SK-N-SH (cell line): ENCODE measurements at places on chromosomes 1 and 21. TPM values are rescaled to one million over a fixed set of nuclear protein-coding genes. Genes with fewer than 3 reads are reported as not detected.

Gene LGR6
- 0.03 TPM in 1 of 2 replicates, not detected in the other for polyA plus RNA-seq

Gene OR2T33
- polyA plus RNA-seq, result 0.07 TPM in 1 of 2 replicates, not detected in the other

Gene CNIH4
- polyA plus RNA-seq, result 37.7 and 56.8 TPM in 2 replicates

Gene CELA3B
- not detected in 2 replicates for polyA plus RNA-seq

Gene CLDN14
- polyA plus RNA-seq, result not detected in 2 replicates

Gene LIN9
- 1.7 and 2.5 TPM in 2 replicates for polyA plus RNA-seq

Gene LCE2B
- not detected in 2 replicates for polyA plus RNA-seq

Gene RPAP2
- polyA plus RNA-seq, result 3.4 and 5.2 TPM in 2 replicates

Gene FAM177B
- polyA plus RNA-seq, result not detected in 2 replicates

Gene ERVH48-1
- not detected in 2 replicates for polyA plus RNA-seq

Gene SPRR1B
- polyA plus RNA-seq, result not detected in 2 replicates

DNA sequence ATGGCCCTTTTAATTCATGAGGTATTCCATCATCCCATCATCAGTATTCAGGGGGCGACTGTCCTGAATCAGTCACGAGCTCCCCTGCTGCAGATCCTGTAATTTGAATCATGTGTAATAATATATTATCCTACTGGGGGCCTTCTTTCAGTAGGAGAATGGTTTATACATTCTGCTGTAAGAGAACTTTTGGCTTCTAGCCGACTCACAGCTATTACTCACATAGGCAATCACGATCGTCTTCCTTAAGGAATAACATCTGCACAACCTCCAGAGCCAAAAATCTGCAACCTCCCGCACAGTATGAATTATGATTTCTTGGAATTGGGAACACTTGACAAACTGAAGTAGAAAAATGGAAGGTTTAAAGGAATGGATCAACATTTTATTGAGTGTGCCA is 343.0 kb downstream of the USP25 start:
- H3K27me3 ChIP-seq, result no peaks in the 10 kb centered on the region
- no peak overlapping the region for H3K4me3 ChIP-seq
- no peaks in the 10 kb centered on the region for H3K36me3 ChIP-seq
- DNase-seq, result no peak
- no peaks in the 10 kb centered on the region for H3K4me1 ChIP-seq

DNA sequence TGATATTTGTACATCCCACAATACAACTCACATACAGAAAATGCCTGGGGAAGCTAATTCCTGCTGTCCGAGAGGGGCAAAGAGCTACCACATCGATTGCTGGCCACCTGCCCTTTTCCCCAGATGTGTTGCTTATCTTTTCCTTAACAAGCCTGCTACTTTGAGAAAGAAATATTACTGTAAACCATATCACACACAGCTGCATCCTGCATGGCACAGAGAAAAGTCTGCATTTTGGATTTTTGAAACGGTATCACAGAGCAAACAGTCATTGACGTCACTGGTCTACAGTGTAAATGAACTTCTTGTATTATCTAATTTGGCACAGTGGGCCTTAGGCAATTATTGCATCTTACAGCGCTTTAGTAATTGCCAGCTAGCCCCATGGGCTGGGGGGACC is 164.7 kb downstream of the CLIC6 start:
- no peak overlapping the region for H3K27ac ChIP-seq
- H3K4me3 ChIP-seq, result no peak overlapping the region
- no peaks in the 10 kb centered on the region for H3K27me3 ChIP-seq
- peak; percentile 43 for DNase-seq

- H3K4me3 ChIP-seq, result no peak overlapping the region
- no peaks in the 10 kb centered on the region for H3K27me3 ChIP-seq
- no peak overlapping the region for H3K27ac ChIP-seq
- H3K4me1 ChIP-seq, result peaks cover 5% of the 10 kb centered on the region; the same call in 1 of the 2 replicates
These were observed 37.3 kb downstream of the CHAF1B start for GRCh38 chr21:36422279-36423098.

- no peaks in the 10 kb centered on the region for H3K36me3 ChIP-seq
- H3K27me3 ChIP-seq, result no peaks in the 10 kb centered on the region
- H3K4me3 ChIP-seq, result no peak overlapping the region
These were observed 13.4 kb upstream of the KIAA1614 start for GRCh38 chr1:180899262-180899661.

- no peak for DNase-seq
- H3K4me1 ChIP-seq, result no peaks in the 10 kb centered on the region; the same call in 1 of the 2 replicates
- no peaks in the 10 kb centered on the region for H3K36me3 ChIP-seq
- H3K27ac ChIP-seq, result no peak overlapping the region
- no peaks in the 10 kb centered on the region for H3K27me3 ChIP-seq
- no peak overlapping the region for H3K4me3 ChIP-seq
These were observed 110.5 kb downstream of the TOMM20 start for GRCh38 chr1:235018161-235018560.

DNA sequence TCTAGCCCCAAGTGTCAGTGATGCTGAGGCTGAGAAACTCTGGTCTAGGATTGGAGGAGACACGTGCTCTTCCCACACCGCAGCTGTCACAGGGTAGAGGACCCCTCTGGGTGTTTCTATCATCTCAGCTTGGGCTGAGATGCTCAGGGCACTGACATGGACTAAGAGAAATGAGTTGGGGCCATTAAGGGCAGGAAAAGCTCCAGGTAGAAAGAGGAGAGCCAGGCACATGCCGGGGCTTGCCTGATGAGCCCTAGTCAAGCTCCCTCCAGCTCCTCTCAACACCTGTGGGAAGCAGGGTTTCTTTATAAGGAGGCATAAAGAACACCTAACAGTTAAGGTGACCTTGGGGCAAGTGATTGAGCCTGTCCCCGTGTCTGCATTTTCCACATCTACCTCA is 17.3 kb downstream of the ABCA4 start:
- H3K27me3 ChIP-seq, result no peaks in the 10 kb centered on the region
- DNase-seq, result no peak
- H3K27ac ChIP-seq, result no peak overlapping the region
- H3K4me1 ChIP-seq, result peaks cover 17% of the 10 kb centered on the region; the same call in 1 of the 2 replicates
- no peak overlapping the region for H3K4me3 ChIP-seq
- no peaks in the 10 kb centered on the region for H3K36me3 ChIP-seq

- H3K4me3 ChIP-seq, result no peak overlapping the region
- no peak overlapping the region for H3K27ac ChIP-seq
- H3K36me3 ChIP-seq, result no peaks in the 10 kb centered on the region
- no peak for DNase-seq
- no peaks in the 10 kb centered on the region for H3K27me3 ChIP-seq
These were observed 826.4 kb downstream of the PLA2G4A start for GRCh38 chr1:187655104-187655503.

DNA sequence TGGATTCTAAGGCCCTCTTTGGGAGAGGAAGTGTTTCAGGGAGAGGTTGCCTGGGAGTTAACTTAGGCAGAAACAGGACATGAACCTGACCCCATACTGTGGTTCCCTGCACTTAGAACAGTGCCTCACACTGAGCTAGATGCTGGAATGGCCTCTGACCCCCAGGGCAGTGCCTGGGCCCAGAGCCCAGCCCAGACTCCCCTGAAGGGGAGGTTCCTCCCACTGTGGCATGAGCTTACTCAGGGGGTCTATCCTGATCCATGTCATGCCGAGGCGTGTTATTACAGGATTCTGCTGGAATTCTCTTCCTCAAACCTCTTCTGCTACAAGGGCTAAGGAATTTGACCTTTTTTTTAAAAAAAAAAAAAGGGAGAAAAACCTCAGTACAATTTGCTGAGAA is 72.2 kb downstream of the MRPL37 start:
- DNase-seq, result no peak
- no peak overlapping the region; the same call in 1 of the 2 replicates for H3K27ac ChIP-seq
- no peaks in the 10 kb centered on the region; the same call in 1 of the 2 replicates for H3K36me3 ChIP-seq
- H3K27me3 ChIP-seq, result no peaks in the 10 kb centered on the region
- H3K4me3 ChIP-seq, result no peak overlapping the region
- H3K4me1 ChIP-seq, result peaks cover 45% of the 10 kb centered on the region; the same call in 1 of the 2 replicates

DNA sequence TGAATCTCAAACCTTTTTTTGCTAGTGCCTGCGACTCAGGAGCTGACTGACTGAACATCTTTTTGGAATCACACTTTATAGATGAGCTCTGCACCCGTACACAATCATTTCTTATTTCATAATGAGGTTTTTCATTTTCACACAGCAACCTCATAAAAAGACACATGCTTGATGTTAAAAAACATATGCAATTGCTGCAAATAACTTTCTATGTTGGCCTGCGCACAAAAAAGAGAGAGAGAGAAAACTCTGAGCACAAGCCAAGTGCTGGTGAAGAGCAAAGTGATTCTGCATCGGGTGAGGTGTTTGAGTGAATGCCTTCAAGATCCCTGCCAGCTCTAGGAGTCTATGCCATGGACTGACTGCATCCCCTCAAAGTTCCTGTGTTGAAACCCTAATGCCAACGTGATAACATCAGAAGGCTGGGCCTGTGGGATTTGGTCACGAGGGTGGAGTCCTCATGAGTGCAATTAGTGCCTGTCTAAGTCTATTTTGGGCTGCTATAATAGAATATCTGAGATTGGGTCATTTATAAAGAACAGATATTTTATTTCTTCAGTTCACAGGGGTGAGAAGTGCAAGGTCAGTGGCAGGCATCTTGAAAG is 36.6 kb downstream of the C1orf87 start:
- H3K4me3 ChIP-seq, result no peak overlapping the region
- H3K4me1 ChIP-seq, result no peaks in the 10 kb centered on the region; the same call in 1 of the 2 replicates
- no peaks in the 10 kb centered on the region for H3K27me3 ChIP-seq
- H3K27ac ChIP-seq, result no peak overlapping the region
- no peak for DNase-seq

DNA sequence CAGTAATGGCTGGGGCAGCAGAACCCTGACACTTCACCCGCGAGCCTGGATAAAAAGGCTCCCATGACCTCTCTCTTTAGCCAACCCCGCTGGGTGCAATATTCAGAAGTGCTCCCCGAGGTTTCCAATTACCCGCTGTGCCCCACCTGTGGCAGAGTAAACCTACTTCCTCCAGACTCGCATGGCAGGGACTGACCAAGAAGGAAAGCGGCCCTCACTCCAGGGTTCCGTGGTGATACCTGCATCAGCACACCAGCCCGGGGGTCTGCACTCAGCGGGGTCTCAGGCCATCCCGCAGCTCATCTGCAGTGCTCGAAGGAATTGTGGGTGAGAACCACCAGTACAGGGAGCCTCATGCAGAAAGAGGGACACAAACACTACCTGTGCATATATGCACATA is 136.3 kb upstream of the FMN2 start:
- no peak overlapping the region for H3K4me3 ChIP-seq
- H3K27me3 ChIP-seq, result peaks cover 2% of the 10 kb centered on the region; the same call in 1 of the 2 replicates
- no peak overlapping the region for H3K27ac ChIP-seq
- no peaks in the 10 kb centered on the region for H3K4me1 ChIP-seq

GRCh38 chr1:76075188-76075489 is 593 bp downstream of the ST6GALNAC3 start:
- H3K27ac ChIP-seq, result peak overlapping the region; percentile 72
- H3K4me3 ChIP-seq, result peak overlapping the region; percentile 75
- H3K36me3 ChIP-seq, result no peaks in the 10 kb centered on the region
- H3K27me3 ChIP-seq, result no peaks in the 10 kb centered on the region
- DNase-seq, result no peak

GRCh38 chr21:17257784-17258183 is 255.1 kb upstream of the CXADR start:
- H3K27ac ChIP-seq, result no peak overlapping the region
- H3K27me3 ChIP-seq, result no peaks in the 10 kb centered on the region
- H3K4me3 ChIP-seq, result no peak overlapping the region
- no peaks in the 10 kb centered on the region for H3K36me3 ChIP-seq
- H3K4me1 ChIP-seq, result no peaks in the 10 kb centered on the region
- no peak for DNase-seq

- no peak overlapping the region for H3K4me3 ChIP-seq
- H3K36me3 ChIP-seq, result no peaks in the 10 kb centered on the region
- no peaks in the 10 kb centered on the region for H3K4me1 ChIP-seq
- H3K27ac ChIP-seq, result no peak overlapping the region
These were observed 10.7 kb upstream of the ARHGEF16 start for GRCh38 chr1:3443807-3444206.

GRCh38 chr1:15742339-15742801 is at the start of gene TMEM82:
TMEM82 (plus strand) TSS chr1:15742499; CDS start chr1:15742560, 61 bp downstream.
- H3K27me3 ChIP-seq, result no peaks in the 10 kb centered on the region
- H3K27ac ChIP-seq, result no peak within 1 kb of the TSS
- H3K4me3 ChIP-seq, result no peak within 1 kb of the TSS
- H3K36me3 ChIP-seq, result no peaks in the 10 kb centered on the region; the same call in 1 of the 2 replicates

GRCh38 chr1:166960858-166961474 is 14.4 kb downstream of the ILDR2 start:
- no peak for DNase-seq
- no peak overlapping the region for H3K4me3 ChIP-seq
- no peaks in the 10 kb centered on the region for H3K36me3 ChIP-seq

GRCh38 chr1:3064296-3064850 is 4.6 kb upstream of the PRDM16 start:
- H3K4me3 ChIP-seq, result no peak overlapping the region
- DNase-seq, result no peak
- H3K4me1 ChIP-seq, result no peaks in the 10 kb centered on the region
- peaks cover 45% of the 10 kb centered on the region for H3K27me3 ChIP-seq
- no peaks in the 10 kb centered on the region for H3K36me3 ChIP-seq

DNA sequence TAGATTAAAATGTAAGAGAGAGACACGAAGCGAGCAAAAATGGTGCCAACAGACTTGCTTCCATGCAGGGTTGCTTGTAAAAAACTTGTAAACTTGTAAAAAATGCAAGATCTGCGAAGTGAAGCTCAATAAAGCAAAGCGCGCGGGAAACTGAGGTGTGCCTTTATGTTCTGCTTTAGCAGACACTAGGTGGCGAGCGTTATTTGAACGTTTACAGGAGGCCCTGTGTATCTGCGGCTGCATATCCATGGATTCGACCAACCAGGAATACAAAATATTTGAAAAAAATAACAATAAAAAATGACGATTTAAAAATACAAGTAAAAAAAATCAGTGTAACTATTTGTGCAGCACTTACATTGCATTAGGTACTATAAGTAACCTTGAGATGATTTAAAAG is 1.5 kb downstream of the UBE2G2 start:
- H3K27me3 ChIP-seq, result no peaks in the 10 kb centered on the region
- peaks cover 35% of the 10 kb centered on the region for H3K36me3 ChIP-seq
- DNase-seq, result peak; percentile 64
- no peak overlapping the region for H3K27ac ChIP-seq
- peaks cover 28% of the 10 kb centered on the region for H3K4me1 ChIP-seq

DNA sequence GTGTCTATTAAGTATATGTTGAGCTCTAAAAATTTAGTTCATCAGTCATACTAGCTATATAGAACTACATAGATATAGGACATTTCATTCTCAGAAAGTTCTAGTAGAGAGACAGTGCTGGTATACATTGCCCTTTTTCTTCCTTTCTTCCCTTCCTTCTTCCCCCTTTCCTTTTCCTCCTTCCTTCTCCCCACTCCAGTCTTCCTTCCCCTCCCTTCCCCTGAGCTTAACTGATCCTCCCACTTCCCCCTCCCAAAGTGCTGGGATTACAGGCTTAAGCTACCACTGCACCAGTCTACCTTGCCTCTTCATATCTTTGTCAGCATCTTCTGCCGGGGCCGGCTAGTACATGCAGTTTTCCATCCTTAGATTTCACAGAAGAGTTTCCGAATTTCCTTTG is 12.1 kb downstream of the THRAP3 start:
- H3K27ac ChIP-seq, result no peak overlapping the region
- H3K27me3 ChIP-seq, result no peaks in the 10 kb centered on the region
- no peaks in the 10 kb centered on the region for H3K4me1 ChIP-seq
- H3K4me3 ChIP-seq, result no peak overlapping the region
- no peak for DNase-seq
- peaks cover 54% of the 10 kb centered on the region for H3K36me3 ChIP-seq

- H3K4me1 ChIP-seq, result peaks cover 15% of the 10 kb centered on the region
- no peaks in the 10 kb centered on the region for H3K27me3 ChIP-seq
- H3K27ac ChIP-seq, result peak overlapping the region; percentile 10; the same call in 1 of the 2 replicates
These were observed 64.0 kb downstream of the PRDM2 start for GRCh38 chr1:13763991-13764390.

GRCh38 chr1:24300971-24301784 is 18.0 kb upstream of the GRHL3 start:
- H3K27ac ChIP-seq, result no peak overlapping the region
- H3K4me3 ChIP-seq, result no peak overlapping the region
- no peaks in the 10 kb centered on the region for H3K36me3 ChIP-seq
- peaks cover 12% of the 10 kb centered on the region; the same call in 1 of the 2 replicates for H3K27me3 ChIP-seq
- DNase-seq, result no peak
- H3K4me1 ChIP-seq, result no peaks in the 10 kb centered on the region; the same call in 1 of the 2 replicates
